ENCODE measurements at places on chromosomes 11 and 22.

- no peak for DNase-seq
Observed at GRCh38 chr22:37233751-37234631, 10.1 kb downstream of the RAC2 start.

GRCh38 chr11:117610901-117611300, 186.1 kb downstream of the DSCAML1 start:
- no peak for DNase-seq

DNA sequence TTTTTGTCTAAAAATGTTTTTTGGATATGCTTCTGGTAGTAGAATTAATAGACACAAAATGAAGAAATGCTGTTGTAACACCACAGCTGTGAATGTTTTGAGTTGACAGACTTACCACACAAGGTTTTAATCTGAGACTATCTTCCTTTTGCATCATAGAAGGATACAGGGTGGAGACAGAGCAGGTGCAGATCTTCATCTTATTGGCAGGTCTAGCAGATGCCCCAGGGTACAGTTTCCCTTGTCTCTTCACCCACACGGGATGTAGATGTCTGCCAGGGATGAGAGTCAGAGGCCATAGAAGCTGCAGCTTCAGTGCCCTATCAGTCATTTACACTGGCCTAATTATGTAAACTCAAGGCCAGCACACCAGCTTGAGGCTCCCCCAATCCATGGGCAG, 985 bp downstream of the OOSP3 start:
- DNase-seq = no peak

GRCh38 chr11:32931606-32932005, 39.0 kb downstream of the QSER1 start:
- no peak for DNase-seq

- DNase-seq = no peak
Observed at GRCh38 chr22:29833392-29833965, 4.6 kb downstream of the ASCC2 start.
